ENCODE measurements at places on chromosomes 12 and 14.

GRCh38 chr14:91349481-91350074 is 68.0 kb downstream of the CCDC88C start:
- no peak for DNase-seq

GRCh38 chr14:95064734-95065133 is 92.6 kb downstream of the DICER1 start:
- no peak for DNase-seq

GRCh38 chr12:52956987-52957386 is 8.1 kb downstream of the KRT18 start:
- DNase-seq = no peak

- DNase-seq = no peak
These were observed 3.8 kb downstream of the RPS29 start for GRCh38 chr14:49582113-49582977.

- no peak for DNase-seq
These were observed 1313.5 kb upstream of the TMEM132C start for GRCh38 chr12:126953365-126953889.

- DNase-seq = no peak
These were observed 17.6 kb downstream of the MYBPC1 start for GRCh38 chr12:101612160-101612916.

- no peak for DNase-seq
These were observed 49.9 kb downstream of the TSPAN8 start for GRCh38 chr12:71107936-71108335.

DNA sequence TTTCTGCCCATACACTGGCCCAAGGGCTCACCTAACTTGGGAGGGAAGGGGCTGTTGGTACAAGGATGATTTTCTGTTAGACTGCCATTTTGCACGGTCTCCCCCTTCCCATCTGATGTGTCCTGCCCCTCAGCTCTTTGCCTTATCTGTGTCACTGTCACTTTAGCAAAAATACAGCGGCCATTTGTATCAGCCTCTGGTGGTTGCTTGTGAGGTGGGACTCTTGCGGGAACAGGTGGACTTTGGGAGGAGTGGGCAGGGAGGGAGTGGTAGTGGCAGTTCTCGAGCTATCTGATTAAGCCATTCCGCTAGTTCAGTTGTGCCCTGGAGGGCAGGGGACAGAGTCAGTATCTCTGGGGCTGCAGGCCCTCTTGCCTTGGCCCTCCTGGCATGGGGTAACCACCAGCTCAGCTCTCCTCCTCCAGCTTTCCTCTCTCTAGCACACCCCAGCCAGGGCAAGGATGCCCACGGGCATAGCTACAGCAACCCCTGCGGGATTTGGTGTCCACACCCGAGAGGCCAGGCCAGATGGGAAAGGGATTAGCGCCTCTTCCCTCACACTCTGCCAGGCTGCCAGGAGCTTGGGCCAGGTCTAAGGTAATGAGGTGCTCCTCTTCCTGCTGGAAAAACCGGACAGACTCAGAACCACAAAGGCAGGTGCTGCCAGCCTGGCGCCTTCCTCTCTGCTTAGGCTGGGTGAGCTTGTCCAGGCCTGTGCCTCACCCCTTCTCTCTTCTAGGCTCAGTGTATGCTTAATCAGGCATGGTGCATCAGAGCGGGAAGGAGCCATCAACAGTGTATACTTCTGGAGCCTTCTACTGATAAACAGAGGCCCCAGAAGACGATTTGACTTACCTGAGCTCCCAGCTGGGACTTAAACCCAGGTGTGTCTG is 8.7 kb downstream of the SLC48A1 start:
- DNase-seq = no peak

- no peak for DNase-seq
These were observed 3.2 kb upstream of the SPTSSA start for GRCh38 chr14:34465069-34465859.

DNA sequence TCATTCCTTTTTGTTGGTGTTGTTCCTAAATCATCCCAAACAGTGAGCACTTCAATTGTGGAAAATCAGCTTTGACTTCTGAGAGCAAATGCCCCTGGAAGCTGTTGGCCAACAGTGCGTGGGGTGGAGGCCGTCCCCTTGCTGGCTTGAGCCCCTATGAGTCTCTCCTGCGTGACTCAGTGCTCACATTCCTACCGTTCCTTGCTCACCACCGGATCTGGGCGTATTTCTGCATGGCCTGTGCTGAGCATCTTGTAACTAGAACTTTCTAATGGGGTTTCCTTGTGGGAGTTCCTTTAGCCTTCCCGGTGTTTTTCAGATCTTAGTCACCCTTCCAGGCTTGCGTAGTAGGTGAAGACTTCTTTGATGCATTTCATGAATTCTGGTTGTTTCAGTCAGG is 14.7 kb downstream of the SERPINA1 start:
- DNase-seq = peak; percentile 78

DNA sequence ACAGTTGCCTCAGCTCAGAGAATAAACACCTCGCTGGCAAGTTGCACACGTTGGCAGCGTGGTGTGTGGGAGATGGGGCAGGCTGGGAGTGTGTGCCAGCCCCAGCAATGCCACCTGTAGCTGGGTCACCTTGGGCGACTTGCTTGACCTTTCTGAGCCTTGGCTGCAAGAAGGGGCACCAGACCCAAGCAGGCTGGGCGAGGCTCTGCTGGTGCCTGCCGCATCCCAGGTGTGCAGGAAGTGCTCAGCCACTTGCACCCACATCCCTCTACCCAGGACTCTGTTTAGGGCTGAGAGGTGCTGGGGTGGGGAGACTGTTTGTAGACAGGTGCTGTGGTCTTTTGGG is 629 bp downstream of the FAM181A start:
- DNase-seq = no peak

DNA sequence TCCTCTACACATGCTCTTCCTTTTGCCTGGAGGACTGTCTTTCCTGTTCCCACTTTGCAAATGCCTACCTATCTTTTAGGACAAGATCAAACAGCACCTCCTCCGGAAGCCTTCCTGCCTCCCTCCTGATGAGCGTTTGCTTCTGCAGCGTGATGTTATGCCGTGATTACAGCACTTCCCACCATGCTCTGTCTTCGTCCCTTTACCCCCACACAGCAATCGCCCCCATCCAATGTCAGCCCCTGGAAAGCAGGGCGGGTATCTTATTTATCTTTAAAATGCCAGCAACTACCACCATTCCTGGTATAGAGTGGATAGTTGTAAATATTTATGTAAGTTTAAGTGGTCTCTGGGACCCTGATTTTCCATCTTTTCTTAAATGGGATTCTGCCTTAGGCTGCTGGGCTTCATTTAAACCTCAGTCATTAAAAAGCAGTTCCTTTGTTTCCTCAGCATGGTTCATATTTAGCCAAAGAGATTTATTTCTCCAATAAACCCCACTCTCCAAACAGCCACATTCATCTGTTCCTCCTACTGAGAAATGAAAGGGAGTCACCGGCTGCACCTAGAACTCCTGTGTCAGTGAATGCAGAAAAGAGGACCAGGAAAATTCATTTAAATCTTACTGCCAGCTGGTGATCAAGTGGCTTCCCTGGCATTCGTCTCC is 33.8 kb upstream of the SLC24A4 start:
- no peak for DNase-seq

DNA sequence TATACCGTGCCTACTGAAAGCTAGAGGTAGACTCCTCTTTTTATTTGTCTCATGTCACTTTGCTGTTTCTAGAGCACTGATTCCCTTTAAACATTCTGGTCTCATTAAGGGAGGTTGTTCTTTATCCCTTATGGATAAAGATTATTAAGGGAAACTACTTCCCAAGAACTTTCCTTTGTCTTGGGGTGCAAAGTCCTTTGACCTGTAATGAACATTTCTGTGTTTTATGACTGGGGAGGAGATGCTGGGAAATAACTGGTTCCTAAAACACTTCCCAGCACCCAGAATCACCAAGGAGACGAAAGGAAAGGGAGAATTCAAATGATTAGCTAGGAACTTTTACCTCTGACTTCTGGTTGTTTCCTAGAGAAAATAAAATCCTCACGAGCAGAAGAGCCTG is 63.2 kb upstream of the ACTN1 start:
- no peak for DNase-seq

- DNase-seq = no peak
These were observed 38.8 kb downstream of the HSD17B6 start for GRCh38 chr12:56801661-56802622.

GRCh38 chr14:103627073-103628025 is 1.7 kb upstream of the KLC1 start:
- no peak for DNase-seq
